ENCODE measurements at places on chromosomes 5 and 9. TPM values are rescaled to one million over a fixed set of nuclear protein-coding genes. Genes with fewer than 3 reads are reported as not detected.

DNA sequence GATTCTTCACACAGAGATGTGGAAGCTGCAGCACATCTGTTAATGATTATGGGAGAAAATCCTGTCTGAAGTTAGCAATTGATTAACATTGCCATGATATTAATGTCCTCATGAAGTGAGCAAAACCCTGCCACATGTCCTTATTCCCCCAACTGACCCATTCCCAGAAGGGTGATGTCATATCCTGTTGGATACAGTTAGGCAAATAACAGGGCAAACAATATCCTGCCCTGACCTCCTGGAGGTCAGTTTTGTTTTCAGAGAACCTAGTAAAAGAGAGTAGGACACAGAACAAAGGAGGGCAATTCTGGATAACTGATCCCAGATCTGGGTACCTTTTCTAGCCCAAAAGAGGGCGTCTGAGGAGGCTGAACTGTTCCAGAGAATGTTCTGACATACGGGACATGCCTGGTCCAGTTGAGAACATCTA lies 11.0 kb downstream of the ABLIM3 start:
- H3K4me3 ChIP-seq, result no peak overlapping the region
- peaks cover 11% of the 10 kb centered on the region for H3K27me3 ChIP-seq
- H3K27ac ChIP-seq, result no peak overlapping the region

The PRUNE2 gene
- total RNA-seq, result 0.57 TPM

DNA sequence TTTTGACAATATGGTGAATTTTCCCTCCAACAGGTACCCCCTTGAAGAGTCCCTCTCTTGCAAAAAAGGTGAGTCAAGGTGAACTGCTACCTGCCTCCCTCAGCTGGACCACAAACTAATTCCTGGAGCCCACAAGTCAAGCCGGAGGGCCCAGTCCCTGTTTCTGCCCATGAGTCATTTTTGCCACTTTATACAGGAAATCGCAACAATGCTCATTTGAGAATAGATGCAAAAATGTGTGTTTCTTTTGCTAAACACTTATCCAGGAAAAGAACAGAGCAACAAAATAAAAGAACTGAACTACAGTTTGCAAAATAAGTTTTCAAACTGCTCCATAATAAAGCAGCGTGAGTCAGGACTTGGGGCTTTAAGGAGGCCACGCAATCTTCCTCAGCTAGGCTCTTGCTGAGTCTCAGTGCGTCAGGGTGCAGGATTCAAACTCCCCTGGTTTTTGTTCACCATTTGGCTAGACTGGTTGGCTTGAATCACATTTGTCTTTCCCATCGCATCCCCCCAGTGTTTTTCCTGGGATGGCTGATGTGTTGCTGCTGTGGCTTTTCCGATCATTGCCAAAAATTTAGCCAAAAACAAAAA lies 102.7 kb downstream of the GOLPH3 start:
- H3K27me3 ChIP-seq, result no peaks in the 10 kb centered on the region
- no peak overlapping the region for H3K4me3 ChIP-seq
- H3K4me1 ChIP-seq, result no peaks in the 10 kb centered on the region
- DNase-seq, result no peak
- H3K27ac ChIP-seq, result no peak overlapping the region
- H3K36me3 ChIP-seq, result no peaks in the 10 kb centered on the region

- no peaks in the 10 kb centered on the region for H3K36me3 ChIP-seq
- H3K27ac ChIP-seq, result no peak overlapping the region
- no peaks in the 10 kb centered on the region for H3K27me3 ChIP-seq
- peaks cover 35% of the 10 kb centered on the region for H3K4me1 ChIP-seq
Measured at GRCh38 chr5:59660737-59661136, 232.8 kb downstream of the PDE4D start.

The RANBP17 gene
- total RNA-seq, result not detected

- peaks cover 42% of the 10 kb centered on the region for H3K4me1 ChIP-seq
- H3K36me3 ChIP-seq, result no peaks in the 10 kb centered on the region
- no peak for DNase-seq
- H3K27ac ChIP-seq, result peak overlapping the region; percentile 50
- H3K4me3 ChIP-seq, result no peak overlapping the region
- no peaks in the 10 kb centered on the region for H3K27me3 ChIP-seq
Measured at GRCh38 chr5:96113170-96113939, 151.7 kb upstream of the ELL2 start.

- DNase-seq, result no peak
- H3K36me3 ChIP-seq, result no peaks in the 10 kb centered on the region
- peaks cover 2% of the 10 kb centered on the region for H3K27me3 ChIP-seq
Measured at GRCh38 chr9:23598994-23599393, 227.0 kb downstream of the ELAVL2 start.

DNA sequence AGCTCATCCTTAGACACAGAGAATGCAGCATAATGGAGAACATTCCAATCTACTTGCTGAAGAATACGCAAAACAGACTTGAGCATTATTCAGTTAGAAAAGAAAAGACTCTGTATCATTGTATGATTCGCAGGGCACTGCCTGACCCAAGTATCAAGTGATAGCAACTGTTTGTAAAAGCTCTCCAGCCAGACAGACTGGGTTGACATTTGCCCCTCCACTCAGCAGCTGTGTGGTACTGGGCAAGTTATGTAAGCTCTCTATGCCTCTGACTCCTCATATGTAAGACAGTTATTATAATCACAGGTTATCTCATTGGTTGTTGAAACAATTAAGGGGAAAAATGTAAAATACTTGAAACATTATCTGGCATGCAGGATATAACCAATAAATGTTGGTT lies 505.0 kb downstream of the ELAVL2 start:
- no peaks in the 10 kb centered on the region for H3K36me3 ChIP-seq
- H3K4me3 ChIP-seq, result no peak overlapping the region
- no peak overlapping the region for H3K27ac ChIP-seq
- no peaks in the 10 kb centered on the region for H3K4me1 ChIP-seq

Measured in activated T-helper 1 cell treated with anti-CD3 and anti-CD28 coated beads, Interleukin-12 subunit alpha, Interleukin-12 subunit beta, Interleukin-2, Interleukin-4 antibody, amounts not matched to agents 30 ng/mL and 10 ng/mL and 1 ng/mL, durations not matched to agents 14 hours and 24 hours and 36 hours (primary cell).